ENCODE measurements at places on chromosomes 3 and 15.

DNA sequence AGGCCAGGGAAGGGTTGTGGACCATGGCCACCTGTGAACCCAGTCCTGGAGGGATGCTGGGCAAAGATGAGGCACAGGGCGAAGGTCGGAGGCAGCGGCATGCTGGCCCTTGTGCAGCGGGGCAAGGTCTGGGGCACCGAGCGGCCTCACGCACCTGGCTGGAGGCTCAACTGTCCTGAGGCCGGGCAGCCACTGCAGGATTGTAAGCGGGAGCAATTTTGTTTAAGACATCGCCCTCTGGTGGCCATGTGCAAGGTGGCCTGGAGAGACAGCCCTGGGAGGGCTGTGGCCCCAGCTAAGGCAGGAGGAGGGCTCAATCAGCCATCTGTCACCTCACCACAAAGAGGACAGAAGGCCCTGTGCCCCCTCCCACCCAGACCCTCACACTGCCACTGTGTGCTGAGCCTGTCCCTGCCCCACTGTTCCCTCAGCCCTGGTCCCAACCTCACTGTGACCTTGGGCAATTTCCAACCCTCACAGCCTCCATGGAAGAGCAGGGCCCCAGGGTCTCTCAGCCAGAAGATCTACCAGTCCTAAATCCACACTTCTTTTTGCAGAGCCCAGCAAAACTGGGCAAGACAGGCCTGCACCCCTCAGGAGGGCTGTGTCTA is 46.2 kb downstream of the TPRA1 start:
- DNase-seq: peak; percentile 91

- peak; percentile 90 for DNase-seq
Measured at GRCh38 chr15:40238532-40239403, at the start of gene PAK6. Gene PAK6 (plus strand): TSS chr15:40239063. CDS start chr15:40264786, 25,723 bp downstream.

DNA sequence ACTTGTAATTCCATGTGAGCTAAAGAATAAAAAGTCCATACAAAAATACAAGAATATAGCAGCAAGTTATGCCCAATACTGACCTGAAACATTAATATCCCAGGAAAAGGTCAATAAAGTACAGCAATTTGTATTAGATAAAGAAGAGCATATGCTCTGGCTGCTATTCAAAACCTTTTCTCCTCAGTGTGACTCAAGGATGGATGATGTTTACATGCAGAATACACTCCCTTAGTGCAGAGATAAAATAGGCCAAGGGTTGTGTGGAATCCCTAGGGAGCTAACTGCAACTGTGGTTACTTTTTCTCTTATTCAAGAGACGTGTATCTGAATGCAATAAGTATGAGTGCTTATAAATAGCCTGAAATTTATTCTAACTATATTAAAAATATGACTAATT is 78.7 kb downstream of the SLC9A9 start:
- no peak for DNase-seq

DNA sequence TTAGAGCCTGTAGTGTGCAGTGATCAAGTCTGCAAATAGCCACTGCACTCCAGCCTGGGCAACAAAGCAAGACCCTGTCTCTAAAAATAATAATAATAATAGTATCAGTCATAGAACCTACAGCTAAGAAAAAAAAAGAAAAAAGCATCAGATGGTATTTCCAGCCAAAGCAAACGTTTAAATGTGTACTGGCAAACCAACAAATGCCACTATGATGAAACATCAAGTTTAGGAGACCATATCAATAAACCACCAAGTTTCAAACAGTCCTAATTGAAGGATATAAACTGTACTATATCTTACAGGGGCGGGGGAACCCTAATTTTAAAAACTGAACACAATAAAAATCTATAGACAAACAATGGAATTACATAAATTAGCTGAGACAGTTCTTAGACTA is 6.4 kb downstream of the UBP1 start:
- DNase-seq: no peak

- no peak for DNase-seq
Measured at GRCh38 chr15:52014616-52015015, 4.4 kb upstream of the MAPK6 start.

GRCh38 chr3:37703626-37704025 is 158.1 kb upstream of the CTDSPL start:
- no peak for DNase-seq

GRCh38 chr3:189488241-189488767 is 142.9 kb upstream of the TP63 start:
- peak; percentile 0 for DNase-seq

- DNase-seq: no peak
Measured at GRCh38 chr3:123310741-123311140, 109.0 kb downstream of the SEC22A start.

DNA sequence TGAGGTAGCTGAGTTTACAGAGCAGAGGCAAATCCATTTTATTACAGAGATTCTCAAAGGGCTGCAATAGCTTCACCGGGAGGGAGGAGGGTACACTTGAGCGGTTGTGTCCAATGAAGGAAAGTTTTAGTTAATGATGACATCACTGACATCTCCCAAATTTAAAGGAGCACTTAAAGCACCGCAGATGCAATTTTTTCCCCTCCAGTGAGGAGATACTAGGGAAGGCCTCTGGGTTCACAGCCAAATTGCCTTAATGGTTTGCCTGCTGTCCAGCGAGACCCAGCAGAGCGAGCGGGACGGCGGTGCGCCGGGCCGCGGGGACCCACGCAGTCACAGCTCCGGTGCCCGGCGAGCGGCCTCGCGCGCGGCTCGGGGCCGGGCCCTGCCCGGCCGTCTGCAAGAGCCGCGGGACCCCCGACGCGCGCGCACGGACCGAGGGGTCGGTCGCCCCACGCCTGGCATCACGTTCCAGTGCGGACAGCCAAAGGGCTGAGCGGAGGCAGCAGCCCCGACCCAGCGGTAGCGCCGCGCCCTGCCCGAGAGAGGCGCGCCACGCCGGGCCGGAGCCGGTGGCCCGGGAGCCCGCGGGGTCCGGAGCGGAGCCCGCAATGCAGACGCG is 160.5 kb upstream of the CHRNA7 start:
- DNase-seq: no peak

GRCh38 chr15:92979011-92979701 is 79.0 kb downstream of the CHD2 start:
- no peak for DNase-seq
